Femur (tissue), 1 donor: ENCODE measurements at places on chromosomes 5 and 9.
A peak's percentile ranks its signal among the peaks of the same experiment; 100 is the strongest.

- no peak for DNase-seq
These were observed 47.7 kb downstream of the FBXL17 start for GRCh38 chr5:108334225-108334624.

GRCh38 chr9:133901184-133901835 is 90.8 kb downstream of the VAV2 start:
- no peak for DNase-seq

DNA sequence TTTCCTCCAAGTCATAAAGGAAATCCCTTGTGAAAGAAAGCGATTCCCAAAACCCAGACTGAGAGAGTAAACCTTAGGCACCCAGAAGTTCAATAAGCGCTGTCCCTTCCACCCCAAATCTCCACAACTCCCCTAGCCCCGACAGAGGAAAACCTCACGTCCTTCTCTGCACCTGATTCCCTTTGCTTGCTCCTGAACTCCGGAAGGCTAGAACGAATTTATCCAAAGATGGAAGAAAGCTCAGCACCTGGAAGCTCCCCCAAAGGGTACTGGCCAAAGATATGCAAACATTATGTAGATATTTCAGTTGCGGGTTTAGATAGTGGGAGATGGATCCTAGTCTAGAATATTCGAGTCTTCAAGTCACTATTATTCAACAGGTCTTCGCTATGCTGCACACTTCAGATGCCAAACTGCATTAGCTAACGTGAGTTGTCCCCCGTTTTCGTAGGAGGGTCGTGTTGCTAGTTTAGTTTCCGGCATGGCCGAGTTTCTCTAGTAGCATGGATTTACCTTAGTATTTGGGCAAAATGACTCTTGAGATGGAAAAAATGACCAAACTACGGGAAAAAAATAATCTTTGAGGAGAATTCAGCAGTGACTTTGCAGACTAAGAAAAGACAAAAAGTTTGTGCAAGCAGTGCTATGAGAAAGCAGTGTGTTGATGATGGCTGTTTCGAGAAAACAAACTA is 27.7 kb downstream of the NR2F1 start:
- DNase-seq: no peak

DNA sequence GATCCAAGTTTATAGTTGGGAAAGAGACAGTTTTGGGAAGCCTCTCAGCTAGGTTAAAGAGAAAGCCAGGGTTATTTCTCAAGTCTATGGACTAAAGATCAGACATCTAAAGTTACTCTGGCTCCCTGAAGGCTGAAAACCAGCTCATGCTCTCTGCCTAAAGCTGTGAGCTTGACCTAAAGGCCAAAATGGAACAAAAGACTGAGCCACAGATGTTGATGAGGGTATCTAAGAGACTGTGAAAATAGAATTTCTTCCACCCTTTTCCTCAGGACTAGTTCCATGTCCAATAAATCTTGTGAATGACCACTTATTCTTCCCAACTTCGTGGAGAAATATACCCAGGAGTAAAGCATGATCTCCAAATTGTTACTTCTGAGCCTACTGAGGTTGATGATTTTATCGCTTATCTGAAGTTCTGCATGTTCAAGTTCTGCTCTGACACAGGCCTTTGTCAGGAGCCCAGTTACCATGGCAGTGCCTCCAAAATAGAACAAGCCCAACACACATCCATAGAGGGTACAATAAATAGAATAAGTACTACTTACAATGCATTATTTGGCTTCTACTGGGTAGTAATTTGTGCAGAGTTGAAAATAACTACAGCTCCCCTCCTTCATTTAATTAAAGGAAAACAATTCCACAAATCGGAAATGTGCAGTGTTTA is 373.6 kb downstream of the NTRK2 start:
- DNase-seq: no peak

GRCh38 chr5:79516986-79517385 is 3.1 kb upstream of the HOMER1 start:
- DNase-seq: no peak

DNA sequence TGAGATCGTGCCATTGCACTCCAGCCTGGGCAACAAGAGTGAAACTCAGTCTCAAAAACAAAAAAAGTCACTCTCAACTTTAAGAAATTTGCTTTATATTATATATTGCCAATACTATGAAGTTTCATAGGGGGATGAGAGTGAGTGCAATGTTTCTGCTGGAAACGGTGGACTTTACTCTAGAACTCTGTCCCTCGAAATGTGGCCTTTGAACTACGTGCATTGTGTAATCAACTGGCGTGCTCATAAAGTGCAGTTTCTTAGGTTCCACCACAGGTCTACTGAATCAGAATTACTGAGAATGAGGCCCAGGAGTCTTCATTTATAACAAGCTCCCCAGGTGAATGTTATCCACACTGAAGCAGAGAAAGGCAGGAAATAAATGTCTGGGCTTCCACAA is 24.1 kb downstream of the OR2K2 start:
- no peak for DNase-seq

DNA sequence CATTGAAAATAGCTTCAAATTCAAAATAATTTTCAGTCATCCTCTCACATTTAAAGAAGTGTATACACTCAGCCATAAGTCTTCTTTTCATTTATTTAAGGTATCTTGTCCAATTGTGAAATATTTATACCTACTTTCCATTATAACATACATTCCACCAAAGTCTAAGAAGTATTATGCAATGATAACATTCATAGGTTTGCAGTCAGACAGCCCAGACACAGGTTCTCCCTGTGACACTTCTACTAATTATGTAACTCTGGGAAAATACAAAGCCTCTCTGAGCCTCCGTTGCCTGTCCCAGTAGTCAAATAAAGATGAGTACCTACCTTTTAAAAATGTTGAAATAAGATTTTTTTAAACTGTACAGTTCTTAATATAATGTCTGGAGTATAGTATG is 320.9 kb upstream of the RPS23 start:
- no peak for DNase-seq

DNA sequence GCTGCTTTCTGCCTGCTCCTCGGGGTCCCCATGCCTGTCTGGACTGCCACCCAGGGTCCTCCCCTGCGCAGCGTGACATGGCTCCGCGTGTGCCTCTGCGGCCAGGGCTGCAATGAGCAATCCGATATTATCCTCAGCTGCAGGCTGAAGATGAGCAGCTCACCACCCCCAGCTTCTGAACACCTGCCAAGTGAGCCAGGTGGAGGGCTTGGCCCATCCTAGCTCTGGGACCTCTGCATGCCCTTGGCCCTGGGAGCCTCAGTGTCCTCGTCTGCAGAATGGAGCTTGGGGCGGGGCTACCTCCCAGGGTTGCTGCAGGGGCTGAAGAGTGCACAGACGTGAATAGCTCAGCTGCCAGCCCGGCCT is 4.1 kb upstream of the MYMK start:
- no peak for DNase-seq

- no peak for DNase-seq
These were observed 120.1 kb upstream of the GAS1 start for GRCh38 chr9:87067426-87067825.

GRCh38 chr9:136687721-136688223 is 515 bp upstream of the AGPAT2 start:
- DNase-seq: no peak

DNA sequence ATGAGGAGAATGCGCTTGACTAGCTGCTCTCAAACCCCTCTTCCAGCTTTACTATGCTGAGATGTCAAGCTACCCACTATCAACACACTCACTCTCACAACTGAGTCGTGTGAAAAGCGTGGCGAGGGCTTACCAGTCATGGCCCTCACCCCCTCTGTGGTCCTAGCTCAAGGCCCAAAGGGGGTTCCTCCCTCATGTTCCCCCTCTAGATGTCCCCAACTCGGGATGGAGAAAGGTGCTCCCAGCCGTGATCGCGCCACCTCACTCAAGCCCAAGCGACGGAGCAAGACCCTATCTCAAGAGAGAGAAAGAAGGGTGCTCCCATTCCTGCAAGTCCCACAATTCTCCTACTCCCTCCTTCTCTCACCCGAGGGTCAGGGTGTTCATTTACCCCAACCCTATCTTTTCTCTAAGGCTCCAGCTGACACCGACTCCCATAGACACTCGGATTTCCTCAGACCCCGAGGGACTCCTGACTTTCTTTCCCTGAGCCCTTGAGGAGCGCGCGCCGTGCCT is 559 bp downstream of the SLC38A9 start:
- DNase-seq: no peak

- DNase-seq: no peak
These were observed 734.1 kb upstream of the WWC1 start for GRCh38 chr5:167557359-167557758.

DNA sequence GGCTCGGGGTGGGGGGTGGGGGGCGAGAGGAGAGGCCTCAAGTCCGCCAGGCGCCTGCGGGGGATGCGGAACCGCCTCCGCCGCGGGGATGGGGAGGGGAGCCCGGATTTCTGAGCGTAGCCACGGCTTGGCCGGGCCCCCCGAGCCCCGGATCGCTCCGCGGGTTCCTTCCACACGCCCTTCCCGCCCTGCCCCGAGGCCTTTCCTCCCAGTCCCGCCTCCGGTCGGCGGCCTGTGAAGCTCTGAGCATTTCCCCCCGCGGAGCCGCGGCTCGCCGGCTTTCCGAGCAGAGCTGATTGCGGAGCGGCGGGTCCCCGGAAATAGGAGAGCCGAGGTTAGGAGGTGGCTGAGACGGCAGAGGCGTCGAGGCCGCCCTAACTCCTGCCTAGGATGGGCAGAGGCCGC is 6.1 kb downstream of the IRX4 start:
- DNase-seq: no peak

- DNase-seq: no peak
These were observed 254.3 kb upstream of the KLF9 start for GRCh38 chr9:70668751-70669150.

DNA sequence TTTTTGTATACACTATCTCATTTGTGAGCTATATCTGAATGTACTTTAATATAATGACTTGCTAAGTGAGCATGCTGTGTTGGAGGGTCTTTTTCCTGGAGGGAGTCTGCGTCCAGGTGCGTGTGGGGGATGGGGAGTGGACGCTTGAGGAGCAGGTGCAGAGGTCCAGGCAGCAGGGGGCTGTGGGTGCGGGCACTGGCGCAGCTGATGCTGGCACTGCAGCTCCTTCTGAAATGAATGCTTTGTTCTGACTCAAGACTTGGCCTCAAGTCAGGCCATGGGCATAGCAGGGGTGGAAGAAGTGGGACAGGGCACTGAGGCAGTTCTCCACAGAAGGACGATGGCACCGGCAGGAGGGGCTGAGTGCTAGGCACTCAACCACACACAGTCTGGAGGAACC is 165.7 kb upstream of the IRX1 start:
- no peak for DNase-seq

DNA sequence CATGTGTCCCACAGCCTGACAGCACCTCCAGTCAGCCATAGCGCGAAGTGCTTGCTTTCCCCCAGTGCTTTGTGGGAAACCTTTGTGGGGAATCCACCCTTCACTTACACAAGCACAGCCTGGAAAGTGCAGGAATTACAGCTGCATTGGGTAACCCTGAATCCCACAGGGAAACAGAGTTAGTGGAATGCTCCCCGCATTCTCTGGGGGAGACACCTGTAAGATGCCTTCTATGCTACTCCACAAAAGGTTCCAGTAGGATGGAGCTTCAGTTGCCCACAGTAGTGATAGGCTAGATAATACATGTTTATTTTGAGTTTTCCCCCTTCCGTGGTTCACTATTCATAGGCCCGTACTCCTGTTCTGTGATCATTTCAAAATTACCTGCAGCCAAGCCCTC is 60.3 kb downstream of the TLE4 start:
- no peak for DNase-seq

- no peak for DNase-seq
These were observed 12.7 kb upstream of the AHRR start for GRCh38 chr5:308672-309271.

DNA sequence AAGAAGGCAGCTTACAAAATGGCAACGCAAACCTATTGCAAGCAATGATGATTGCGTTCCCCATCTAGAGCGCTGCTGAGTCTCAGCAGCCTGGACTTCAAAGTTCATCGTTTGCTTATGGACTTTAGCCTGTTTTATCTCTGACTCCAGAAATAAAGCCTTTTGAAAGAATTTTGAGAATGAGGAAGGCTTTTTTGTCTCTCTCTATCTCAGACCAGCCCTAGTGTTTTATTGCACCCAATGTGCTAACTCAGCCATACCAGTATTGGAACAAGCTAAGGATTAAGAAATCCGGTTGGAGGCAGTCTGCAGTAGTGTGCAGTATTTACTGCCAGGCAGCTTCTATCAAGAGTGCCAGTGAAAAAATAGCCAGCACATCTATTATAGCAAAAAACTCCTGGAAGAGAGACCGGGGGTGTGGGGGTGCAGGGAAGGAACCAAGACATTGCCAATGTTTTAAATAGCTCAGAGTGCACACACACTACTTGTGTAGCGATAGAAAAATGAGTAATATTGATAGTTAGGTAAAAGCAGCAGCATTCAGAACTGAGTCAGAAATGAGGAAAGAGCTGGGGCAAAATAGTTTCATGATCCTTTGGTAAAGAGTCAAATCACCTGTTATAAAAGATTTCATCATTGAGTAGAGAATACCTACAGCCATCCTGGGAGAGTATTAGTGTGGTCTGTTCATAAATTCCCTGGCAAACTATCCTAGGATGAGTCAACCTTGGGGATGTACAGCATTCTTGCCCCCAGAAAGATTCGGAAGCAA is 219.0 kb downstream of the ZNF608 start:
- no peak for DNase-seq

GRCh38 chr5:61257421-61257820 is 74.6 kb upstream of the ZSWIM6 start:
- no peak for DNase-seq

DNA sequence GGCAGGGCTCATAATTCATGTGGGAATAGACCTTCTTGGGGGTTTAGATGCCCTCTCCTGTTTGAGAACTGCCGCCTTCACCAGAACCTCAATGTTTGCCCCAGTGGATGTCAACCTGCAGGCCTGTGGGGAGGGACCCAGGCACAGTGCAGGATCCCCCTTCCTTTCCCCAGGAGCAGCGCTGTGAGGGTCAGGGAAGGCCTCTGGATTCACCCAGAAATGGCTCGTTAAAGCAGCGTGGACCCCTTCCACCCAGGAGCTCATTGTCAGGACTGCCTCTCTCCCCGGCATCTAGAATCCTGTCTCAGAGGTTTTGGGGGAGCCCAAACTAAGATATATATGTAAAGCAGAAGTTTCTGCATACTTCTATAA is 188.3 kb downstream of the GADD45G start:
- DNase-seq: no peak

GRCh38 chr5:155750571-155750970 is 576.4 kb upstream of the SGCD start:
- DNase-seq: no peak

DNA sequence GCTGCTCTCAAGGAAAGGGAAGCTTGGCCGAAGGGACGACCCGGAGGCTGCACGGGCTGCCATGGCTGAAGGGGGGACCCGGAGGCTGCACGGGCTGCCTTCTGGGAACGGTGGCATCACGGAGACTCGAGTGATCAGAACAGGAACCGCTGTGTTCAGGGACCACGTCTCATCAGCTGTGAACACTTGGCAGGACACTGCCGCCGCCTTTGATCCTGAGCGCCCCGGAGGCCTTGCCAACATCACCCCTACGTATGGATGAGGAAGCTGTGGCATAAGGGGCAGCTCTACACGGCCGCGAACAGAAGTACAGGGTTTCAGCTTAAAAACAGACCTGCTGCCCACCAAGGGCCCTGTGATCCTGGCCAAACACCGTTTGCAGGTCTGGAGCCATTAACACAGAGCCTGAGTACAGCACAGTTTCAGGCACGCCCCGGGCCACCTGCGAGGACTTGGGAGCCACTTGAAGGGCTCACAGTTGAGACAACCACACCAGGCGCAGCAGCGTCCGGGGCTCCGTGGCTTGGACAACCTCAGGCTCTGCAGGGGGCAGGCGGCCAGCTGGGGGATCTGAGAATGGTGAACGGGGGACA is 23.9 kb upstream of the TERT start:
- peak; percentile 13 for DNase-seq

- DNase-seq: no peak
These were observed 584 bp downstream of the LMAN2 start for GRCh38 chr5:177350776-177351391.

- no peak for DNase-seq
These were observed 8.6 kb downstream of the SUSD1 start for GRCh38 chr9:112166176-112167140.
